ENCODE measurements at places on chromosomes 2 and 18.
A peak's percentile ranks its signal among the peaks of the same experiment; 100 is the strongest.

DNA sequence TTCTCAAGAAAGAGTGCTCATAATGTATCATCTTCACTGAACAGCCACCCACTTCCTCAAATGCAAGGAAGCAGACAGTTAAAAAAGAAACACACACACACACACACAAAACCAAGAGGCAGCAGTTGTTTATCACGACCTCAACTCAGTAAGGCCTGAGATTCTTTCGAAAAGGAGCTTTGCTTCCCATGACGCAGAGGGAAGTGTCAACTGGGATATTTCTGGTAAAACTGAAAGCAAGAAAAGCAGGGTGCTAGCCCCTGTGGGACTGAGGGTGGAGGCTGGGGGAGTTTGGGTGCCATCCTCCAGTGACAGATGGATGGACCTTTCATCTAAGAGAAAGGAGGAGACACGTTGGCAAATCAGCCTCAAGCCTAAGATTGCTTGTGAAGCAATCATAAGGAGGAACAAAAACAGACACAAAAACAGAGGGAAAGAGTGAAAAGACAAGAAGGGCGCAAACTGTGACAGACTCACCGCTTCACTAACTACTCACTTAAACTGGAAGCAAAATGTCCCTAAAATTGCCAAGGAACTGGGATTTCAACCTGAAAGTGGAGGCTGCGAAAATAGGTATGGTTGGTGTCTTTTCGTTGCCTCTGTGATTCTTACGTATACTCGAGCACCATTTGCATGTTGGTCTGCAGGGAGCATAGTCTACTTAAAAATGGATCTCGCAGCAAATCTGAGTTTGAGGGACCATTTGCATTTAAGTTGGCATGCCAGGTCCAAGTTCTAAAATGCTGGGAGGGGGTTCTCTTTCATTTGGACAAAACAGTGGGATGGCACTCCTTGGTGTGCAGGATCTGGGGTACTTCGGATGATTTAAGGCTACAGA lies at the start of gene ARHGAP25:
Gene ARHGAP25, plus strand, starts transcription at position 124 of the 838 bp plus-strand sequence. Its CDS starts 389 bp downstream, at position 513.
- DNase-seq: no peak

DNA sequence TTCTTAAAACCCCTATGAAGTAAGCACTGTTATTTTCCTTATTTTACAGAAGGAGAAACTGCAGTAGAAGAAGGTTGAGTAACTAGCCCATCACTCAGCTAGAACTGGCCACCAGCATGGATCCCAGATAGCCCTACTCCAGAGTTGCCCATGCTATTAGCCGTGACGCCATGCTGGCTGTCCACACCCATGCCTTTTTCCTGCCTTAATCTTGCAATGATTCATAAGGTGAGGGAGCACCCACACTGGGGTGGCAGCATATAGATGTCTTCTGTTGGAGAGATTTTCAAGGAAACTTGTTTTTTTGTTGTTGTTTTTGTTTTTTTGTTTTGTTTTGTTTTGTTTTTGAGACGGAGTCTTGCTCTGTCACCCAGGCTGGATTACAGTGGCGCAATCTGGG lies 204.1 kb upstream of the HAAO start:
- no peak for DNase-seq

DNA sequence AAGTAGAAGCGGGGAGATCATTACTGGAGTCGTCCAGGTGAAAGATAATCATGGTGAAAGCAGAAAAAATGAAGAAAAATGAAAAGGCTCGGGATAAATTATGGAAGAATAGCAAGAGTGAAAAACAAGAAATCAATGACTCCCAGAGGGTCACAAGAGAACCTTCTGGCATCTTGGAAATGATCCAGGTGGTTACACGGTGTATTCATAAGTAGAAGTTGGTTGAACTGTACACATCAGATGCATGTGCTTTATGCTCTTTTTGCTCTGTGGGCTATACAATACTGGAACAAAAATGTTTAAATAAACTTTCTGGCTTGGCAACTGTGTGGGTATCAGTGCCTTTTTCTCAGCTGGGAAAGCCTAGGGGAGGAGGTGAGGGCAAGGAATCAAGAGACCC lies 348.9 kb downstream of the RND3 start:
- no peak for DNase-seq

- no peak for DNase-seq
Measured at GRCh38 chr2:110116033-110116710, 550 bp upstream of the MALL start.

DNA sequence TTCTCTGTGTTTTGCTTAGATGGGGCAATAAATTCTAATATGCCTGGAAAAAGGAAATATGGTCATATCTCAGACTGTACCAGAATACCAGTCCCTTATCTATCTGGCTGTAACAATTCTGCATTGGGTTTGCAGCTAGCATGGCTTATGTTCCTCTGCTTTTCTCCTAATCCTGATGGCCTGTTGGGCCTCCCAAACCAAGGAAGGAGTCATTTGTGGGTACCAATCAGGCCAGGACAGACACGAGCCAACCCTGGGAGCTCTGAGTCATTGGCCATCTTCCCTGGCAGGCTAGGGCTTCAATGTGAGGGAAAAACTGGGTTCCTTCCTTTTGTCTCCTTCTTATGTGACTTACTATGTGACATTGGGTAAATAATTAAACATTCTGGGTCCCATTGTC lies 12.0 kb downstream of the SMARCAL1 start:
- DNase-seq: no peak

- DNase-seq: no peak
Measured at GRCh38 chr2:41836948-41837347, 210.9 kb upstream of the PKDCC start.

GRCh38 chr2:63580651-63581297 lies 7.5 kb downstream of the WDPCP start:
- no peak for DNase-seq

GRCh38 chr2:69298862-69299261 lies 88.2 kb downstream of the GFPT1 start:
- DNase-seq: peak; percentile 49

- DNase-seq: peak; percentile 79
Measured at GRCh38 chr2:190069936-190070696, 7.6 kb upstream of the MSTN start.

DNA sequence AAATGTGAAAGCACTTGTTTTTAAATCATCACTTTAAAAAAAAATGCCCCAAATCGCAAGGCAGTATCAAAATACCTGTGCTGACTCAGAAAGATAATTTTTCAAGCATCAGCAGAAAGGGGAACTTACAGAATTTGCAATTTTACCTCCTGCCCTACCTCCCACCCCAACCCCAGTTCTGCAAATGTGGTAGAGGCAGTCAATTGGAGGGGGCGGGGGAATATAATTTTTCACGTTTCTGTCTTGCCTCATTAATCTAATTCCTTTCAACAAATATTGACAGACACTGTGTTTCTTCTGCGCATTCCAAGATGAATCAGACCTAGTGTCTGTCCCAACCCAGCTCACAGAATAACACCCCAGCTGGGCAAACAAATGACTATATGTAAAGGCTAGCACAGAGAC lies 76.8 kb downstream of the ALPK2 start:
- DNase-seq: no peak

DNA sequence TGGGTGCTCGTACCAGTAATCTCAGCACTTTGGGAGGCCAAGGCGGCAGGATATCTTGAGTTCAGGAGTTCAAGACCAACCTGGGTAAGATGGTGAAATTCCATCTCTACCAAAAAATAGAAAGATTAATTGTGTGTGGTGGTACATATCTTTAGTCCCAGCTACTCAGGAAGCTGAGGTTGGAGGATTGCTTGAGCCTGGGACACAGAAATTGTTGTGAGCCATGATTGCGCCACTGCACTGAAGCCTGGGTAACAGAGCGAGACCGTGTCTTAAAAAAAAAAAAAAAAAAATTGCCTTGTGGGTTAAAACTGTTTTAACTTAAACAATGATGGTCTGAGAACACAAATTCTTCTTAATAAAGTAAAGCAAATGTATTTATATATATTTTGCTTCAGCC lies 49.6 kb downstream of the ATP9B start:
- DNase-seq: no peak

DNA sequence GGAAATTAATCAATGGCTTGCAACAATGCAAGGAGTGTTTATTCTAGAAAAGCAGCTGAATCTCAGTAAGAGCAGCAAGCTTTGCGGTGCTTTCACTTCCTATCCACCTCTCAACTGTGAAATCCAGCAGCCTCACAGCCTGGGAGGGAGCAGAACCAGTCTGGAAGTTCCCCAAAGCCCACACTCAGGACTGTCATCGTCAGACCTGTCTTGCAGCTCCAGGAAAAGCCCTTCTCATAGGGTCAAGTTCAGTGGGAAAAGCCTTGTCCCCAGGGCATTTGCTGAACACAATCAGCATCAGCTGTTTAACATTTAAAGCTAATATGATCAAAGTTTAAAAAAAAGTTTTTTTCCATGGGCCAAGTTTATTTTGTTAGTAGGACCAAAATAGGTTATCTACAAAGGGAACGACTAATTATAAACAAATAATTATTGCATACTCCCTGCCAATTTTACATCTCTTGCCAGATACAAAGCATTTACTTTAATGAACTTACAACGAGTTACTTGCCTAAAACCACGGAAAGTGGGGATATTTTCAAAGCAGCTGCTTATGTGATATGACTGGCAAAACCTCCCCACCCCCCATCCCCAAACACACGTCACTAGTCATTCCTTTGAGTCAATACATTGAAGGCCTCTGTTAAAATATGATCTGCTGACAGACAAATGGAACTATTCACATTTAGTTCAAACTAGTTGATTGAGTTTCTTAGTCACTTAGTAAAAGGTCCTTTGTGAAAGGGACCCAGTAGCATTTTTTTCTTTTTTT lies 36.8 kb downstream of the PARD6G start:
- no peak for DNase-seq

- DNase-seq: no peak
Measured at GRCh38 chr2:231820786-231821303, 34.6 kb downstream of the COPS7B start.

GRCh38 chr18:57631697-57632096 lies 10.1 kb upstream of the NARS1 start:
- no peak for DNase-seq

- DNase-seq: peak; percentile 94
Measured at GRCh38 chr2:101124643-101125366, 26.4 kb downstream of the TBC1D8 start.

GRCh38 chr2:29848566-29849310 lies 72.6 kb downstream of the ALK start:
- no peak for DNase-seq

DNA sequence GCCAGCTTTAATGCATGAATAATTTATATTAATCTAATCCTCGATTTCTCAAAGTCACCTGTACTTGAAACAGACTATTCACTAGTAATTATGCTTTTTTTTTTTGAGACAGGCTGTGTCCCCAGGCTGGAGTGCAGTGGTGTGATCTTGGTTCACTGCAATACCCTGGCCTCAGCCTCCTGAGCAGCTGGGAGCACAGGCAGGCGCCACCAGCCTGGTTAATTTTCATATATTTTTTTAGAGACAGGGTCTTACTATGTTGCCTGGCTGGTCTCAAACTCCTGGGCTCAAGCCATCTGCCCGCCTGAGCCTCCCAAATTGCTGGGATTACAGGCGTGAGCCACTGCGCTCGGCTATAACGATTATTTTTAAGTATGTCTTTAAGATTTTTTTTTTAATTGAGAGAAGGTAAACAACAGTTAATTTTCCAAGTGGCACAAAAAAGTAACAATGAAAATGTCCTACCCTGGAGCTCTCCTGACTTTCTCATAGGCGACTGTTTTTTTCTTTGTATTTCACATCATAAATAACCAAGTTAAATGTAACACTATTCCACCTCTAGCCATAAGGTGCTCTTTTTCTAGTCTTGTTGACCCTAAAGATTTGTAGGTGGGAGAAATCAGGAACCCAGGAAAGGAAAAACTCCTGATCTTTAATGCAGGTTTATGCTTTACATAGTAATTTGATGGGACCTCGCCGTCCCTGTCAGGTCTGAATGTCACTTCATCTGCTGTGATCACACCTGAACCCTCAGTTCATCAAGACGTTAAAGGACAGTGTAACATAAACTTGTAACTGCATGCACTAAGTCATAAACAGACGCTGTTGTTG lies 1.3 kb upstream of the ANKRD12 start:
- no peak for DNase-seq

GRCh38 chr2:13779996-13780395 lies 852.5 kb upstream of the LRATD1 start:
- DNase-seq: no peak

DNA sequence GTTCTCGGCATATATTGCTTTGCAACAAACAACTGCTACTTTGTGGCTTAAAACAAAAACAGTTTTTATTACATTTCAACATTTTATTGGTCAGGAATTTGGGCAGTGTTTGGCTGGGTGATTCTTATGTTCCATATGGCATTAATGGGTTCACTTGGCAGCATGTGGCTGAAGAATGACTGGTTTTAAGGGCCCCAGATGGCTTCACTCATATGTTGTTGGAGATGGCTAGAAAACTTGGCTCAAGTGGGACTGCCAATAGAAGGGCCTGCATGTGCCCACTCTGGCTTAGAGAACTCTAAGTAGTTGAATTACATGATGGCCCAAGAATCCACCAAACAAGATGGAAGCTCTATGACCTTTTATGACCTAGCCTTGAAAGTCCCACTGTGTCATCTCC lies 86.1 kb downstream of the FASTKD2 start:
- DNase-seq: no peak

GRCh38 chr2:237281836-237282306 lies 132.1 kb downstream of the COL6A3 start:
- no peak for DNase-seq
